Esophagus squamous epithelium (tissue), 5 donors: ENCODE measurements at places on chromosomes 3 and 15.

DNA sequence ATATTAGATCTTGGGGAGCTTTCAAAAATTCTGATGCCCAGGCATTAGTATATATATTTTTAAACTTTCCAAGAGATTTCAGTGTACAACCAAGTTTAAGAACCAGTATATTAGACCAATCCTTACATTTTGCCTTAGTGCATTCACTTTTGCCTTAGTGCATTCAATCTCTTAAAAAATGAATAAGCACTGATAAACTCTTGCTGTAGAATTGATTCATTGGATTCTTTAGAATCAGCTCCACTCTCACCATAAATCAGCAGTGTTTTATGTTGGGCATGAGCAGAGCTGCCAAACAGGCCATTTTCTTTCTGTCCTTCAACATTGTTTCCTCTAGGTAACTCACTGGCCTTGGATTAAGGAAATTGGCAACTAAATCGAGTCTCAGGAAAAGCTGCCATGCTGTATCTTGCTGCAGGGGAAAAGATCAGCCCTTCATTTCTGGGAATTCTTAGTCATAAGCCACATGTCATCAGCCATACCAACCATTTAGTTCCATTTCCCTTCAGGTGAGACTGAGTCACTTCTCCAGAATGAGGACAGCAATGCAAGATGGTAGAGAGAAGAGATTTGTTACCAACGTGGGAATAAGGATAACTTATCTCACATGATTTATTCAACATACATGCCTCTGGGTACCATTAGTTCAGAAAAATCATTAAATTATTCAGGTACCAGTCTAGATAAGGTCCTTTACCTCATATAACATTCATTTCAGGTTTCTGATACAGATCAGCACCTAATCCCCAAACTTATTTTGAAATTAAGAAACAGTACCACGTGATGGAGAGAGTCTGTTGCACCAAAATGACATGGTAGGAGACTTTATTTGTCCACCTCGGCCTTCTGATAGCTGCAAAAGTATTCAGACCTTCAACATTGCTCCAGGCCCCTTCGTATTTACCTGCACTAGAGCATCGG lies 192.5 kb downstream of the P3H2 start:
- no peak for DNase-seq

DNA sequence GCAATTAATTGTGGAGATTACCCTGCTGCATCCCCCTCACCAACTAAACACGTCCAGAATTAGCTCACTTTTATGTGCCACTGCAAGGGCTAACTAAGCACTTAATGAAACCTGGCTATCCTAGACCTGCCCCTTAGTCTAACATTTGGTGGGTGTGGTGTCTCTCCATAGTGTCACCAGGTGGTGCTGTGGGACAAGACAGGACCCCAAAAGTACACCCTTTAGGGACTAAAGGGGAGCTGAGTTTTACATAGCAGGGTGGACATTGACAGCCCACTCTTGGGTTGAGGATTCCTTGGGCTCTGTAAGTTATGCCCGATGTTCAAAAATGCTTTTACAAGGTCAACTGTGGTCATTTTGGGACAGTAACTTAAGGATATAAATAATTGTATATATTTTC lies 5.7 kb downstream of the DUT start:
- DNase-seq = no peak

DNA sequence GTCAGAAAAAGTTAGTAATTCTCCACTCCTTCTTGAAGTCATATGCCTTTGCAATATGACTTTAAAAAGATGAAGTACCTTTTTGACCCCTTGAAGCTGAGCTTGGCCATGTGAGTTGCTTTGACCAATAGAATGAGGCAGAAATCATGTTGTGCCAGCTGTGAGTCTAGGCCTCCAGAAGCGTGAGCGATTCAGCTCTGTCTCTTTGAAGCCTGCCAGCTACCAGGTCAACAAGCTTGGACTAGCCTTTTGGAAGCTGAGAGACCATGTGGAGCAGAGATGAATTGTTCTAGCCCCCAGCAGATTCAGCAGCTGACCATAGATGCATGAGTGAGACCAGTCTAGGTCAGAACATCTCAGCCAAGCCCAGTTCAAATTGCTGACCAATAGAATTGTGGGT lies 69.8 kb upstream of the EOMES start:
- no peak for DNase-seq

DNA sequence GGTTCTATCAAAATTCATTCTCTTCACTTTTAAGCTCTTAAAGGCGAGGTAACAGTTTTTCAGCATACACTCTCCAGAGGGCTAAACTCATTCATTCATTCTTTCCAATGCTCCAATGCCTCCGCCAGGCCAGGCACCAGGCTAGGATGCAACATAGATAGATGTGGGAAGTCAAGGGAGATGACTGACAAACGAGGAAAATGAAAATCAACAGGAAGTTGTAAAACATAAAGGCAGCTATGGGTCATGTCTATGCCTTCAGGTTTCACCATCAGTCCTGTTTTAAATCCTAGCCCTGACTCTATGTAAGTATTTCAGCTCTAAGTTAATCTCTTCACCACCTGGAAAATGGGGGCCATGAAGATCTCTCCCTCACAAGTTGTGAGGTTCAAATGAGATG lies 797.9 kb downstream of the FHIT start:
- DNase-seq = no peak

GRCh38 chr3:16286161-16286560 lies 21.1 kb downstream of the OXNAD1 start:
- no peak for DNase-seq

GRCh38 chr3:49058011-49058410 lies 28.8 kb upstream of the IMPDH2 start:
- DNase-seq = no peak

GRCh38 chr3:44894485-44894884 lies 20.1 kb downstream of the TGM4 start:
- no peak for DNase-seq

GRCh38 chr3:72378287-72378686 lies 470.0 kb downstream of the SHQ1 start:
- no peak for DNase-seq

GRCh38 chr3:125032683-125033082 lies 23.1 kb downstream of the HEG1 start:
- no peak for DNase-seq

DNA sequence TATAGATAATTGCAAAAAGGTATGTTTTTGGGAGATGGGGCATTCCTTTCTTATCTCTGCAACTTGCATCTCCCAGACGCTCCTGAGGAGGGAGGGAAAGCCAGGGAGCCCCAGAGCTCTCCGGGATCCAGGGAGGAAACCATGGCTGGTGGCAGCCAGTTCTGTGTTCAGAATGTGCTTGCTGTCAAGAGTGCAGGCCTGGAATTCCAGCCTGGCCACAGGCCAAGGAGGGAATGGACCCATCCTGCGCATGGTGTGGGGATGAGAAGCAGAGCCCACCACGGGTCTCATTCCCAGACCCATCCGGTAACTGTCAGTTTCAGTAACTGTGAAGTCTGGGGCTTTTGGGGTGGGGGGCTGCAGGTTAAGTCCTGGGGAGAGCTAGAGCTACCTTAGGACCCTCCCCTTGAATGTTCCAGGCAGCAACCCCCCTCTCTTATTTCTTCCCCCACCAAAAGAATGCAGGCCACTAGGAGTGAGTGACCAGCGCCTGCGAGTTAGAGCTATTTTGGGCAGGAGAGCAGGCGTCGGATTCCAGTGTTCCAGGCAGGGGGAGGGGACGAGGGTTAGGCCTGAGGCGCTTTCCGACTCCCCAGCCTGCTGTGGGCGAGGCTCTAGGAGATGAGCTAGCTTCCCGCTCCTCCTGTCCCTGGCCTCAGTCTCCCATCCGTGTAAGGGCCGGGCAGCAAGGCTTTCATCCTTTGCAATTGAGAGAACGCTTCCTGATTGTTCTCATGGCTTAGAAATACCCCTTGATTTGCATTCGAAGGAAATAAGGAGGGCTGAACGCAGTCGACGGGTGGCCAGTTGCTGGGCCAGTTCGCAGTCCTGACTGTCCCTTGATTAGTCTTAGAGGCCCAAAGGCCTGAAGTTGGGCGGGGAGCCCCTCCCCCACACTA lies 781 bp upstream of the DAG1 start:
- no peak for DNase-seq

DNA sequence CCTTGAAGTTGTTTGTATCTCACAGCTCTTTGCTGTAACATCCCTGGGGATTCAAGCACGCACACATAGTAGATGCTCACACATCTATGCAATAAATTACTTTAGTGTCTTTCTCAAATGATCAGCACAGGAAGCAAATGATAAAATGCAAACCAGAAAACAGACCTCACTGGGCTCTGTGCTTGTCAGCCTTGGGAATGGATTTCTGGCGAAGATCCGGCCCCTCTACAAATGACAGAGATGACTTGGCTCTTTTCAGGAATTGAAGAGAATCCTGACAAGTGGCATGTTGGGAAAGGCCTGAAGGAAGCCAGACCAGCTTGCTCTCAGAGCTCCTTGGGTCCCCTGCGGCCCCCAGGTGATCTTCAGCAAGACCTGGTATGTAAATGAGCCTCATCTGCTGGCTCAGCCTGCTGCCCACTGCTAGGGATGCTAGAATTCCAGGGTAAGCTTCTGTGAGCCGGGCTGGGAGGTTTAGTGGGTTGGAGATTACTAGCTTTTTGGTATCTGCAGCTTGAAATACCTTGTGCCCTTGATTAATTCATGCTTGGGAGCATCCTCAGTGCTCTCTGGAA lies 54.1 kb downstream of the LPP start:
- DNase-seq = no peak

DNA sequence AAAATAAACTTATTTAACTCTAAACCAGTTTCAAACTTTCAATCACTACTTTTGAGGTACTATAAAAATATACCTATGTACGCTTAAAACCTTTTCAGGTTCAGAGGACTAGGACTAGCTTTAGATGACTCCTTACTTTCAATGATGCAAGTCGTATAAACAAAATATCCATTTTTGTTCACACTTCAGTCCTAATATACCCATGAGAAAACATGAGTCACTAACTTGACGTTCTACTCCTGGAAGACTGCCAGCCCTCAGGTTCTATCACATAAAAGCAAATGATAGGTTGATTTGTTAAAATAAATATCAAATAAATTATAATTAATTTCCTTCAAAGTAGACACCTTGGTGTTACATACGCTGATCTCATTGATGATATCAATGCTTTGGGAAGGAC lies 10.6 kb upstream of the P3H2 start:
- no peak for DNase-seq

DNA sequence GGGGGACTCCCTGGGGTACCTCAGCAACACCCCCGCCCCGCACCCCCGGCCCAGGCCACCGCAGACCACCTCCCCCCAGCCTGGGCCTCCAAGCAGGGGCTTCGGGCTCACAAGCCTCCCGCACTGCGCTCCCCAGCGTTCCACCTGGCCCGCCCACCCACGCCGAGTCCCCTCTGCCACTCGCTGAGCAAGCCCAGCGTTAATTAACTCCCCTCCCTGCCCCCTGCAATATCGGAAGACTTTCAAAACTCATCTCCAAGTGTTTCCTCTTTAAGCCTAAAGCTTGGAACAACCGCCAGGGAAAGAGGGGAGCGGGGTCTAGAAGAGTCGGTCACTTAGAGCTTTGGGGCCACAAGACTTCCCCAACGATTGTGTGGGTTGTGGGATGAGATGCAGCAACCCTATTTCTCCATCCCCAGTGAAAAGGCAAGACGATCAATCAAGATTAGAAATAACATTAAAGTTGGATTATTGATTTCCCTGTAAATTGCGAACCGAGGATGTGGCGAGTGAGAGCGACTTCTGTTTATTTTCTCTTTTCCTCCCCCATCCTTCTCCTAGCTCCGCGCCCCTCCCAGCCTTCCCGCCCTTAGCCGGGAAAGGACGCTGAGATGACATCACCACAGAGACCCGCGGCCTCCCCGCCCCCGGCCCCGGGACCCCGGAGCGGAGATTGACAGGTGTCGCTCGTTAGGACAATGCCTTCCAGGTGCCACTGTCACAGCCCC lies 30.2 kb downstream of the NR2F2 start:
- DNase-seq = no peak

DNA sequence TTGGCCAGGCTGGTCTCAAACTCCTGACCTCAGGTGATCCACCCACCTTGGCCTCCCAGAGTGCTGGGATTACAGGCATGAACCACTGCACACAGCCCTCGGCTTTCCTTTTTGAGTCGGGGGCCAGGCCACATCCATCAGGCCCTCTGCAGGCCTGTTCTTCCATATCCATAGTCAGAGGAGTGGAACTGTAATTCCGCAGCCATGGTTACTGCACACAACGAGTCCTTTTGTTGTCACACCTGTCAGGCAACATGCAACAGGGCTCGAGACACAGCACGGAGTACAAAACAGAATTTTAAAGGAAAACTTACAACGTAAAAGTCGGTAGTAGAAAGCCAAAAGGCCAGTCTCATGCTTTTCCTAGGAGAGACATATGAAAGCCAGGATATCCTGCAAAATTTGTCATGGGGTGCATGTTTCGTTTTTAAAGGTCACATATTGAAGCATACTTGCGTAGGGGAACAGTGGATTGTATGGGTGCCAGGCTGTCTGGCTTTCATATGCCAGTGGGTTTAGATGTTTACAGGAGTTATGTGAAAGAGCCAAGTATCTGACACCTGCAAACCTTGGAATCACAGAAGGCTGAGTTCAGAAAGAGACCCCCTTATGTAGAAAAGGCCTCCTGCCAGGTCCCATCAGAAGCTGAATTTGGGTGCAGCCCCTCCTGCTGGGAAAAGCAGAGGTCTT lies 63.2 kb upstream of the LPP start:
- DNase-seq = no peak

DNA sequence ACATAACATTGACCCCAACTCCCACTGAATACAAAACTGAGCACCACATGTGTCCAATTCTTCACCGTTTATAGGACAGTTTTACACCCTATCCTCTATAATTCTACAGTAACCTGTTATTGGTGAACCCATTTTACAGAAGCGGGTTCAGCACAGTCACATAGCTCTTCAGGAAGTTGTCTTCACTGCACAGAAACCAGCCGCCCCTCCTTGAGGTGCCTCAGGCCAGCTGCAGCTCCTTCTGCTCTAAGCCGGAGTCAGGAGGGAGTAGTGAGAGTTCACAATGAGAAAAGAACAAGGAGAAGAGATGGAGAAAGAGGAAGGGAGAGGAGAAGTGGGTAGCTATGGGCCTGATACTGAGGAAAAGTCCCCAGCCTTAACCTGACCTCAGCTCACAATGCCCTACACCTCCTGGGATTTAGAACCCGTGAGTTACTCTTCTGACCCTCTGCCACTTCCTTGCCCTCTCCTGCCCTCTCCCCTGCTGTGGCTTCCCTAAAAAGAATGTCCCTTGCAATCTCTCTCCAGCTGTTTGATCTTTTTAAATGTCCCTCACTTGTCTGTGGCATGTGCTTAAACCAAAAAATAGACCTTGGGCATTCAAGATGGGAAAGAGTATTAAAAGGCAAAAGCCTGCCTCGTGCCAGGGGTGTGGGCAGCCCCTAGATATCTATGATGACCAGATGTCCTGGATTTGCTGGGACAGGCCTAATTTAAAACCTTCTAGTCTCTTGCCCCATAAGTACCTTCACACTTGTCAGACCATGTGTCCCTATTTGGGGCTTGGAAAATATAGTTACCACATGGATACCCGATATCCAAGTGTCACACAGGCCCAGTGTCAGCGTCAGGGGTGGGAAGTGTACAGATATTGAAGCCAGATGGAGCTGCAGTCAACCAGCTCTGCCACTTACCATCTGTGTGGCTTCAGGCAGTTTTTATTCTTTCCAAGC lies 71.3 kb upstream of the HES1 start:
- DNase-seq = no peak
